Ovary (tissue), 10 donors: ENCODE measurements at places on chromosomes 5 and 9. TPM values are rescaled to one million over a fixed set of nuclear protein-coding genes. Genes with fewer than 3 reads are reported as not detected.

DNA sequence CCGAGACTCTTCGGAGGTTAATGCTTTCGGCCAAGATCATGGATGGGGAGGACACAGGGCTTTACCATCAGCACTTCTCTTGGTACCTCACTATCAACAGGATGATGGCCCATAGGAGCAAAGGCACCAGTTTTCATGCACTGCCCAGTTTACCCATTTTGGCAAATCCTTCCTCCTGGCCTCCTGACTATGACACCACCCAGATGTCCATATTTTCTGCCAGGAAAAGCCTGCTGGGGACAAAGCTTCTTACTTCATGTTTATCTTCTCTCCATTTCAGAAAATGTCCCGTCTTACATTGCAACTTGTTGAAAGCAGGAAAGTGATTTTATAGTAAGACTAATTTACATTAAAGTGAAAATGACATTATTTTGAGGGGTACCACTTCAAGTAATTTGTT, 61.4 kb upstream of the GAS1 start:
- peaks cover 2% of the 10 kb centered on the region for H3K4me1 ChIP-seq
- no peaks in the 10 kb centered on the region for H3K27me3 ChIP-seq
- no peak for DNase-seq
- H3K27ac ChIP-seq = no peak overlapping the region
- H3K4me3 ChIP-seq = no peak overlapping the region
- H3K36me3 ChIP-seq = no peaks in the 10 kb centered on the region

DNA sequence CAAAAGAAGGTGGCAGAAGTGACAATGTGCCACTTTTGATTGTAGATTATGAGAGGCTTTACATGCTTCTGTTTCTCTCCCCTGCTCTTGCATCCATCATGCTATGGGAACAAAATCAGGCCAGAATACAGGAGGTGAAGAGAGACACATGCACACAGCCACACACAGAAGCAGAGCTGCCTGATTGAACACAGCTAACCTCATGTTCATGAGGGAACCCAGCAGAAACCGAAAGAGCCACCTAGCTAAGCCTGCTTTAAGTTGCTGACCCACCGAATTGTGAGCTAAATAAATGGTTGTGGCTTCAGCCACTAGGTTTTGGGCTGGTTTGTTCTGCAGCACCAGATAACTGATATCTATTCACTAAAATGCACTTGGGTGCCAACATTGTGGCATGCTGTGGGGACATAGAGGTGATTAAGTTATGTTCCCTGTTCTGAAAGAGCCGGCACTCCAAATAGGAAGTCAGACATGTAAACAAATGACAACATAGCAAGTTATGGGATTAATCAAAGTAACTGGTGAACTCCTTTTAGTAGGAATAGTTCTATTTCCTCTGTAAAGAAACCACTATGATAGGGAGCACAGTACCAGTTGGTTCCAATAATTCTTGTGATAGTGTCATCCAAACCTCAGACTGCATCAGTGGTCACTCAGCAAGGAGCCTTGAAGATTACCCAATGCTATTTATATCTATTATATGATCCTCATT, 93.6 kb upstream of the TNC start:
- H3K4me1 ChIP-seq = no peaks in the 10 kb centered on the region
- no peak overlapping the region for H3K27ac ChIP-seq
- DNase-seq = no peak
- no peak overlapping the region for H3K4me3 ChIP-seq

GRCh38 chr5:15285901-15286583, 213.9 kb upstream of the FBXL7 start:
- peaks cover 3% of the 10 kb centered on the region for H3K4me1 ChIP-seq
- H3K27me3 ChIP-seq = no peaks in the 10 kb centered on the region
- no peak overlapping the region for H3K4me3 ChIP-seq
- DNase-seq = peak; percentile 21
- H3K36me3 ChIP-seq = no peaks in the 10 kb centered on the region

DNA sequence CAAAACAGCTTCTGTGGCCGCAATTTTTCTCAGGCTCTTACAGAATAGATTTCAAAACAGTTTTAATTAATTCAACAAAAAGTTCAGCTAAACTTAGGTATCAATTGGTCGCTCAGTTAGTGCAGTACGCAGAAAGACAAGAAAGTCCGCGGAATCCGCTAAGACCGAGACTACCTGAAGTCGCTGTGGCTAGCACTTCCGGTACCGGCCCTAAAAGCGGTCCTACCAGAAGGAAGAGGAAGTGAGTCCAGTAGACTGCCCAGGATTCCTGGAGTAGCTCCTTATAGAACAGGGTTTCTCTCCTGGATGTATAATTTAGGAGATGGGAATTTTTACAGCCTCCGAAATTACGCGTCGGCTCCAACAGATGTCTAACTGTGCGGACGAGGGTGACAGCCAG, 16.6 kb upstream of the PCDHB2 start:
- no peak for DNase-seq
- H3K27me3 ChIP-seq = no peaks in the 10 kb centered on the region
- H3K27ac ChIP-seq = no peak overlapping the region
- no peaks in the 10 kb centered on the region for H3K4me1 ChIP-seq
- no peaks in the 10 kb centered on the region for H3K36me3 ChIP-seq

- DNase-seq = no peak
- H3K27ac ChIP-seq = no peak overlapping the region
- no peaks in the 10 kb centered on the region for H3K4me1 ChIP-seq
- no peak overlapping the region for H3K4me3 ChIP-seq
- H3K36me3 ChIP-seq = no peaks in the 10 kb centered on the region
Observed at GRCh38 chr5:143168921-143169810, 234.3 kb downstream of the NR3C1 start.

Gene PCDHA1
- not detected for total RNA-seq

Gene ASPN
- 1.3 TPM for total RNA-seq

Gene RHOBTB3
- 221 TPM for total RNA-seq

Gene GTF3C4
- 18.6 TPM for total RNA-seq

Gene GABRA6
- total RNA-seq = not detected
